Hematopoietic multipotent progenitor cell (in vitro differentiated cells): ENCODE measurements at places on chromosomes 4 and X. TPM values are rescaled to one million over a fixed set of nuclear protein-coding genes. Genes with fewer than 3 reads are reported as not detected.
A peak's percentile ranks its signal among the peaks of the same experiment; 100 is the strongest.

GRCh38 chrX:37786624-37787422 is 7.0 kb downstream of the CYBB start:
- DNase-seq, result no peak

DNA sequence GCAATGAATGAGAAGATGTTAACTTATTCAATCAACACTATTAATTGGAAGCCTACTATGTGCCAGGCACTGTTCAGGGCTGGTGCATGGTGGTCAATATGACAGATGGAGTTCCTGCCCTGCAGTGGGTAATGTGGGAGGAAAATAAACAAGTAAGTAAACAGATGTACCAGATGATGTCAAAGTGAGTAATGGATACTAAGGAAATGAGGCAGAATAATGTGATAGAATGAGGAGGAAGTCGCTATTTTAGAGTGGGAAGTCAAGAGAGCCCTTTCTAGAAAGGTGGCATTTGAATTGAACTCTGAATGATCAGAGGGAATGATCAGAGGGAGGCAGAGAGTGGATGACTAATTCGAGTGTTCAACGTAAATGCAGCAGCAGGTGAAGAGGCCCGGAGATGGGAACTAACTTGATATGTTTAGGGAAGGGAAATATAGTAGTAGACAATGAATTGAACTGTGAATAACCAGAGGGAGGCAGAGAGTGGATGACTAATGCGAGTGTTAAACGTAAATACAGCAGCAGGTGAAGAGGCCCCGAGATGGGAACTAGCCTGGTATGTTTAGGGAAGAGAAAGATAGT is 48.3 kb downstream of the HMGB3 start:
- DNase-seq, result no peak

DNA sequence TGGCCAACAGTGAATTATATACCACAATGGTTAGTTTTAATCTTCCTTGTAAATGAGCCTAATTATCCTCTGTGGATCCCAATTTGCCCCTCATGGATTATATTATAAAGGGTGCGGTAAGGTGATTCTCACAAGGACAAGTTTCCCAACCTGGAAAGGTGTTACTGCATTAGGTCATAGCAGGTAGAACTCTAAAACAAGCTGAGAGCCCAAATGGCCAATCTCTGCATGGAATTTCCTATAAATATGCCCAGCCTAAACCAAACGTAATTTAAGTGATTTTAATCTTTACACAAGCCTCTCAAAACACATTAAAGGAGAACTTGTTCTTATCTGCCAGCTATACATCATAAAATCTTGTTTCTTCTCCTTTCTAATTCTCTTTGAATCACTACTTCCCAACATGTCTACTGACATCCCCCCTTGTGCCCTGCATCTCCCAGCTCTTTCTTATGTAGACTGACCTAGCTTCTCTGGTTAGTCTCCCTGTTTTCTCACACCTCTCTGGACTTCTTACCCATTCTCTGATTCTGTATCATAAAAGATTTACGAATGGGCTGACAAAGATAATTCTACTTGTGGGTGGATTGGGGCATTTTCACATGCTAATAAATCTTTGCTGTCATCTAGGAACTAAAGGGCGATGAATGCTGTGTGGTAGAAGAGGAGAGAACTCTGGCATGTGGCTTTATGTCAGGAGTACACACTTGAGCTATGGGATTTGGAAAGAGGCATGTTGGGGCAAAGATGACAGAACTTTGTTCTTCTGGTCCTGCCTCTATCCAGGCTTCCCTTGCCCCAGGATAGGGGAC is 94.3 kb upstream of the PGRMC2 start:
- DNase-seq, result no peak

DNA sequence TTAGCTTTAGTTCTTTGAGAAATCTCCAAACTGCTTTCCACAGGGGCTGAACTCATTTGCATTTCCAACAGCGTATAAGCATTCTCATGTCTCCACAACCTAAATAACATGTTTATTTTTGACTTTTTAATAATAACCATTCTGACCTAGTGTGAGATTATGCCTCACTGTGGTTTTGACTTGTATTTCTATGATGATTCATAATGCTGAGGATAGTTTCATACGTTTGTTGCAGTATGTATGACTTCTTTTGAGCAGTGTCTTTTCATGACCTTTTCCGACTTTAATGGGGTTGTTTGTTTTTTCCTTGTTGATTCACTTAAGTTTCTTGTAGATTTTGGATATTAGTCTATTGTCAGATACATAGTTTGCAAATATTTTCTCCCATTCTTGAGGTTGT is 1833.0 kb upstream of the PCDH10 start:
- no peak for DNase-seq

- DNase-seq, result no peak
Observed at GRCh38 chr4:87068583-87069021, 133.8 kb downstream of the AFF1 start.

GRCh38 chrX:30642642-30643041 is 10.6 kb upstream of the GK start:
- no peak for DNase-seq

- peak; percentile 57 for DNase-seq
Observed at GRCh38 chr4:79331126-79331876, 5.4 kb upstream of the NAA11 start.

GRCh38 chrX:3803305-3803704 is 89.9 kb upstream of the PRKX start:
- no peak for DNase-seq

- no peak for DNase-seq
Observed at GRCh38 chr4:67939195-67939594, 24.1 kb downstream of the TMPRSS11A start.

DNA sequence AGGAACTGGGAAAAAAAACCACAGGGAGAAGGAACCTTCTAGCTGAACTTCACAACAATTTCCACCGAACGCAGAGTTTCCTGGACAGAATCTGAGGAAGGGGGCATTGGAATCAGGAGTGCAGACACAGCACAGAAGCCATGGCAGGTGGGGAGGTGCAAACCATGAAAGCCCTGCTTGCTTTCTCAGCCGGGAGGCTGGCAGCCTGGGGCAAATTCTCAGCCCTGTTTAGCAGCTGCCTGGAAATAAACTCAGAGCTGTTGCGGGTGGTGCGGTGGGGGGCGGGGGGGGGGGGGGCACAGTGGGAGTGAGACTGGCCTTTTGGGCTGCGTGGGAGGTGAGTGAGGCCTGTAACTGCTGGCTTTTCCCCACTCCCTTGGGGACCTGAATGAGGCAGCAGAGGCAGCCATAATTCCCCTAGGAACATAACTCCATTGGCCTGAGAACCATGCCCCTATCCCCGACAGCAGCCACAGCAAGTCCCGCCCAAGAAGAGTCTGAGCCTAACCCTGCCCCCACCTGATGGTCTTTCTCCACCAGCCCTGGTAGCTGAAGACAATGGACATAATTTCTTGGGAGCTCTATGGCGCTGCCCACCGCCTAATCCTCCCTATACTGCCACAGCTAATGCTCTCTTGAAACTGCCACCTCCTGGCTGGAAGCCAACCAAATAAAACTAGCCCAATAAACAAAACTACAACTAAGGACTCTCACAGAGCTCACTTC is 176.3 kb downstream of the FAM13A start:
- no peak for DNase-seq

- no peak for DNase-seq
Observed at GRCh38 chrX:10794203-10794630, 173.8 kb upstream of the MID1 start.

DNA sequence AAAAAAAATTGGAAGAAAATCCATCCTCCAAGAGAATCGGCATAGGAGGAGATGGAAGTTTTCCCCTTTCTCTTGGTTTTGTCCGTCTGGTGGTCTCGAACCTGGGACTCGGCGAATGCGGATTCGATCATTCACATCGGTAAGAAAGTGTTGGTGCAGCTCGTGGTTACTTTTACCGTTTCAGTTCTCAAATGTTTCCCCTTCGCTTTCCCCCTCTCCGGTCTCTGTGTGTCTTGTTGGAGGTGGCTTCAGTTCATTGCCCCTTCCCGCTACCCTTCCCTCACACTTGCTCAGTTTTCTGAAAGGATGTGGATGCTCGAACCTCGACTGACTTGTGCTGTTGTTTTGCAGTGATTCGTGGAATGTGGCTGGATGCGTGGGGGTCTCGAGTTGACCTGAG is 840 bp downstream of the GRID2 start:
- peak; percentile 34 for DNase-seq

- DNase-seq, result no peak
Observed at GRCh38 chrX:9486786-9487387, 22.0 kb downstream of the TBL1X start.

DNA sequence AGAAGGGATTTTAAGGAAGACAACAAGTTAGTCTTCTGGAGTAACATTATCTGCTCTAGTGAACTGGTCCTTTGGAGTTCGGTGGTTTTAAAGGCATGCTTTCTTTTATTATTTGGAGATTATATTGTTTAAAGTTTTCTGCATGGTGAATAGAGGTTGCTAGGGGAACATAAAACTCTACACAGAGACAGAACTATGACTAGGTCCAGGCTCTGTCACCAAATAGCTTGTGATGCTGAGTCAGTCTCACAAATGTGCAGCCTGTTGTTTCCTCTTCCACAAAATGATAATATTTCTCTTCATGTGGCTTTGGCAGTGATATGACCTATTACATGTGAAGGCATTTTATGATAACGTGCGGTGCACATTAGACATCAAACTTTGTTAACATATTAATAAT is 132.6 kb downstream of the PACRGL start:
- no peak for DNase-seq

- no peak for DNase-seq
Observed at GRCh38 chr4:123535037-123535748, 138.6 kb downstream of the SPRY1 start.

DNA sequence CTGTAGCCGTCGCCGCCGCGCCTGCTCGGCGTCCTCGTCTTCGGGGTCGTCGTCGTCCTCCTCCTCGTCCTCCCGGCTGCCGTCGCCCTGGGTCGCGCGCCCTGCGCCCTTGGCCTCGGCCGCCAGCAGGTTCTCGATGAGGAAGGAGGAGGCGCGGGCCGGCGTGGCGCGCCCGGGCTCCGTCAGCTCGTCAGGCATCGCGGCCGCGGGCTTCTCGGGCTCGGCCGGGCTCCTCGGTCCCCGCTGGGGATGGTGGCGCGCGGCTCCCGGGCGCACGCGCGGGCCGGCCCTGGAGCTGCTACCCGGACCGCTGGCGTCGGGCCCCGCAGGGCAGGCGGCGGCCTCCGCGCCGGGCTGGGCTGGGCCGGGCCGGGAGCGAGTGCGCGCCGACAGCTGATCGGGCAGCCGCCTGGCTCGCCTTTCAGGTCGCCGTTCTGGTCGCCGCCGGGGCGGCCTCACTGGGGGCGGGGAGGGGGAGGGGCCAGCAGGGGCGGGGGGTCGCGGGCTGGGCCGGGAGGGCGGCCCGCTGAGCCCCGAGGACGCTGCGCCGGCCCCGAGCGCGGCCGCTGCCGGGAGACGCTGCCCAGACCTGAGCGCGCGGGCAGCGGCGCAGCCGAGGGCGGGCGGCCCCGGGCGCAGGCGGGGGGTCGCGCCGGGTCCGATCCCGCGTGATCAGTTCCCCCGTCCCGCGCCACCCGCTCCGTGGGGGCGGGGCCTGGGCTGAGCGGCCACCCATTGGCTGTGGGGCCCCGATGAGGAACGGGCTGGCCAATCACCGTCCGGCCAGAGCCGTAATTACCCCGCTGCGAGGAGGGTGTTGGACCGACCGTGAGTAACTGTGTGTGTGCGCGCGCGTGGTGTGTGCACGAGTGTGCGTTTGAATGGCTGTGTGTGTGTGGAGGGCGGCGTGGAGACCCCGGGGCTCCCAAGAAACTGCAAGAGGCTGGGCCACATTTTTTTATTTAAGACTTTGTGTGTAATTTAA is at the start of gene HMX1:
TSS of gene HMX1 (minus strand) at position 423 of the 985 bp plus-strand sequence. CDS start at position 198, 225 bp downstream.
- no peak for DNase-seq

GRCh38 chr4:108502356-108502755 is 118.0 kb upstream of the RPL34 start:
- no peak for DNase-seq

DNA sequence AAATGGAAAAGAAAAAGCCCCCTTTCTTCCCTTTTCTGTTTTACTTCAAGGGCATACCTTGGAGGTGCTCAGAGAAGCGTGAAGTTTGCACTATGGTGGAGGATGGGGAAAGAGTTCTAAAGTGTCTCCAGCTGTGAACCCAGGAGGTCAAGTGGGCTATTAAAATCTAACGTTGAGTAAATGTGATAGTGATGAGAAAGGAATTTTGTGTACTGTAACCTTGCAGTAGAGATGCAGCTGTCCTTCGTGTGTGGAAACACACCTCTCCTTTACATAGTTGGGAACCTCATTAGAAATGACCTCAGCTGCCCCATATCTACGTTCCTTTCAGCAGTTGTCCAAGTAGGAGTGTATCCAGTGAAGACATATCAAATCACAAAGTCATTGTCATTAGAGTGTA is 26.5 kb downstream of the ADH5 start:
- no peak for DNase-seq

GRCh38 chr4:102343964-102344519 is 1.2 kb downstream of the SLC39A8 start:
- peak; percentile 95 for DNase-seq

GRCh38 chrX:8731559-8732395 is at the start of gene ANOS1:
Gene ANOS1 (minus strand): TSS chrX:8732137. CDS start chrX:8732036, 101 bp downstream.
- no peak for DNase-seq

GRCh38 chr4:128600996-128601871 is 208.3 kb upstream of the JADE1 start:
- no peak for DNase-seq

GRCh38 chr4:184039963-184040383 is 134.9 kb downstream of the STOX2 start:
- peak; percentile 45 for DNase-seq

- DNase-seq, result no peak
Observed at GRCh38 chrX:27599928-27600327, 9.8 kb downstream of the DCAF8L2 start.

GRCh38 chrX:132877954-132878536 is 80.4 kb downstream of the HS6ST2 start:
- no peak for DNase-seq

DNA sequence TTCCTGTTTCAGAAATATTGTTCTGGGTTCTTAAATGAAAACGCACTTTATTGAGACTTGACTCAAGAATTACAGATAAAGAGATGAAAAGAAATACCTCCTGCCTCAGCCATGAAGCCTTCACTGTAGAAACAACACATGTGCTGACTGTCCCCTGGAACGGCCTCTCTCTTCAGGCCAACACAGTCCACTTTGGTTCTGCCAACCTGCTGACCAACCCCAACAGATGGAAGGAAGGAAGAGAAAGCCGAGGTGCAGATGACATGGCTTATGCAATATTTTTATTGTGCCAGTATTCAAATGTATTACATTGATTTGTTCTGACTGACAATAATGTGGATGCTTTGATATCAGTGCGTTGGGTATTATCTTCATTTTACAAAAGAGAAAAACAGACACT is 171.0 kb downstream of the CPEB2 start:
- DNase-seq, result no peak

Gene TEX11
- total RNA-seq, result not detected

Gene TBL1X
- 12.4 TPM for total RNA-seq

Gene PAGE5
- not detected for total RNA-seq

Gene SPIN2A
- total RNA-seq, result 0.27 TPM

Gene PAGE2B
- total RNA-seq, result not detected

Gene NR3C2
- 1.1 TPM for total RNA-seq

Gene SAGE1
- total RNA-seq, result 0.81 TPM

Gene CHRNA9
- 0.27 TPM for total RNA-seq

Gene DIAPH2
- 7.5 TPM for total RNA-seq

Gene TRMT2B
- total RNA-seq, result 17.0 TPM
